ENCODE measurements at places on chromosomes 5 and 9.

DNA sequence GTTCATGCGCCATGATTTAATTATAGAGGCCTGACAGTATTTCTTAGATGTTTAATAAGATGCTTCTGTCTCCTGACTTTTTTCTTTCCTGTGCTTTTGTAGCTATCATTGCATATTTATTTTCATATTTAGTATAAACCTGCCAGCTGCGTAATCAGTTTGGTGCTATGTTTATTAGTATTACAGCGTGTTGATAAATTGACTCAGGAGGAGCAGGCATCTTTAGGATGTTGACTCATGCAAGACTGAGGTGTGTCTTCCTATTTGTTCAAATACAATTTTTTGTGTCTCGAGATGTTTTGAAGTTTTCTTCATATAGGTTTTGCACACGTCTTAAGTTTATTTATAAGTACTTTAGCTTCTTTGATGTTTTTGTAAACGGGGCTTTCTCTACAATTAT lies 35.9 kb upstream of the EXOC3 start:
- DNase-seq, result no peak

DNA sequence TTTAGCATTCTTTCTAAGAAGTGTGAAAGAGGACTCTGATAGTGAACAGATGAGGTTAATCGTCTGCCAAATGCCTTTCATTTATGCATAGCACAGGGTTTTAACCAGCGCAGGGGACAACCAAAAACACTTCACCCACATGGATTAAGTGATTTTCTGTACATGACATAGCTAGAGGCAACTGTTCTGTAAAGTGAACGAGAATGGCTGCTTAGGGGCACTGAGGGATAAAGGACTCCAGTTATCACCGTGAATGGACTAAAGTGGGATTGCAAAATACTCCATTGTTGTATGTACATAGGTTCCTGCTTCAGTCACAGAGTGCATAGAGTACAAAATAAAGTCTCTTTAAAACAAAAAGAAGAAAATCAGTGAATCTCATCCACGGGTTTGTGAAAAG lies 456.8 kb downstream of the DMAC1 start:
- no peak for DNase-seq

GRCh38 chr9:1505489-1505888 lies 455.3 kb downstream of the DMRT2 start:
- no peak for DNase-seq

GRCh38 chr9:118533101-118533500 lies 828.9 kb downstream of the TLR4 start:
- DNase-seq, result peak; percentile 65

All from GM23248 (cell line).